ENCODE measurements at places on chromosomes 1 and 21.

DNA sequence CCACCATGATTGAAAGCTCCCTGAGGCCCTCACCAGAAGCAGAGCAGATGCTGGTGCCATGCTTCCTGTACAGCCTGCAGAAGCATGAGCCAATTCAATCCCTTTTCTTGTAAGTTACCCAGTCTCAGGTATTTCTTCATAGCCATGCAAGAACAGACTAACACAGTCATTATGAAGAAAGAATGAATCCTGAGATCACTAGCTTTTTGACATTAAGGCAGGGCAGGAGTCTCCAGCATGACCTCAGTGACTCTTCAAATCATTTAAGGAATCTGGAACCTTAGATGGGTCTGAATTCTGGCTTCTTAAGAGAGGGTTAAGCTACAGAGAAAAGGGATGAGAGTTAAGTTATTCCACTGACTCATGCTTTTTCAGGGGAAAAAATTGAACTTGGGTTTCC is 79.0 kb downstream of the PTPN14 start:
- DNase-seq = no peak

GRCh38 chr1:58156831-58157230 is 389.7 kb downstream of the OMA1 start:
- no peak for DNase-seq

- DNase-seq = no peak
Measured at GRCh38 chr1:228871314-228872061, 136.2 kb downstream of the RHOU start.

- no peak for DNase-seq
Measured at GRCh38 chr21:36422279-36423098, 37.3 kb downstream of the CHAF1B start.

DNA sequence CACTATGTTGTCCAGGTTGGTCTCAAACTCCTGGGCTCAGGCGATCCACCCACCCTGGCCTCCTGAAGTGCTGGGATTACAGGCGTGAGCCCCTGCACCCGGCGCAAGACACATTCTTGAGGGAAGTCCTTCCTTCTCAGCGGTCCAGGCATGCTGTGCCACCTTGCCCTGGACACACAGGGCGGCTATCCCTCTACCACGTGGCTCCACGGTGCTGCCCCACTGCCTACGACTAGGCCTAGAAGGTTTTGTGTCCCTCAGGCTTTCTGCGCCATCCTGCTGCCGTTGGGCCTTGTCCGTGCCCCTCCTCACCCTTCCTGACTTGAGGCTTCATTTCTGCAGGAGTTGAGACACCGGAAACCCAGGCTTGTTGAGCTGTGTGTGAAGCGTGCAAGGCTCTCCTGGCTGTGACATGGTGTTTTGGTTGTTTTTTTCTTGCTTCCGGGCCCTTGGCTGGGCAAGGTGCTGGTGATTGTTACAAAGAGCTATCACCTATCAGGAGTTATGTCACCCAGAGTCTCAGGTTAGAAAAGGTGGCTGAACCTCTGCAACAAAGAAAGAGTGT is 13.9 kb downstream of the C1orf174 start:
- DNase-seq = no peak

DNA sequence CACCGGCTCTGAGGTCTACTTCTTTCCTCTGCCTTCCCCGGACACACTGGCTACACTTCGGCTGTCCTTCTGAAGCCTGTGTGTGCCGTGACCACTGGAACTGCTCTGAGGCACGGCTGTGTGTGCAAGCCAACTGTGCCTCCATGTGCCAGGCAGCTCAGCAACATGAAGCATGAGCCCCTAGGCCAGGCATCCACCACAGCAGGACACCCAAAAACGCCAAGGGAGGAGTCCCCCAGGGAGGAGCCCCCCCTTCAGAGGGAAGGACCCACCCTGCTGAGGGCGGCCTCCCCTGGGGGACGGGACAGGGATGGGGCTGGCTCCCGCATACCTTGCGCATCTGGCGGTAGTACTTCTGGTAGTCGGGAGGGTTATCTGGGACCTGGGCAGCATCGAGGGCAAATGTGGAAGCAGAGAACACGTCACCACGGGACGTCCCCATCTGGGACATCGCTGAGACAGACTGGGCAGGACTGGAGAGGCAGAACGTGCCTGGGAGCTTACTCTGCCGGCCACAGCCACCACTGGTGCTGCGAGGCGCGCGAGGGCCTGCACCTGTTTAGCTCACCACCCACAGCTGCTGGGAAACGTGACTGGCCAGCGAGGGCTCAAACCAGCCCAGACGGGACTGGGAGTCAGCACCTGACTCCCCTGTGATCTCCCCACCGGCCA is 20.5 kb downstream of the LSS start:
- no peak for DNase-seq

DNA sequence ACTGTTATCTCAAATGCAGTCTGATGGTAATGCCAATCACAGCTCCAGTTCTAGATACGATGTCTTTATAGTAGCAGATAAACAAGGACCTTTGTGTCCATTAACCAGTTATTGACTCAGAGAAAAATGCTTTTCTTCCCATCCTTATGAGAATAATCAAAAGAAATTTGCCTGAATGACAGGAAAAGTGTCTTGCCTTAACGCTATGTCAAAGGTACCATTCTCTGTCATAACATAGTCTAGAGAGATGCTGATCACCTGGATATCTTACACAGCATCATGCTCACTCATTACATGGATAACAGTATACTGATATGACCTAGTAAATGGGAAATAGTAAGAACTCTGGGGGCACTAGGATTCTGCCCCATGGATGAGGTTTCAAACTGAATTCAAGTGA is 151.7 kb upstream of the NEGR1 start:
- no peak for DNase-seq

- DNase-seq = no peak
Measured at GRCh38 chr1:85059563-85059962, 11.3 kb upstream of the MCOLN3 start.

- DNase-seq = no peak
Measured at GRCh38 chr1:207911856-207912760, 1.2 kb upstream of the CD34 start.

GRCh38 chr1:12472156-12472797 is 145.7 kb downstream of the DHRS3 start:
- no peak for DNase-seq

DNA sequence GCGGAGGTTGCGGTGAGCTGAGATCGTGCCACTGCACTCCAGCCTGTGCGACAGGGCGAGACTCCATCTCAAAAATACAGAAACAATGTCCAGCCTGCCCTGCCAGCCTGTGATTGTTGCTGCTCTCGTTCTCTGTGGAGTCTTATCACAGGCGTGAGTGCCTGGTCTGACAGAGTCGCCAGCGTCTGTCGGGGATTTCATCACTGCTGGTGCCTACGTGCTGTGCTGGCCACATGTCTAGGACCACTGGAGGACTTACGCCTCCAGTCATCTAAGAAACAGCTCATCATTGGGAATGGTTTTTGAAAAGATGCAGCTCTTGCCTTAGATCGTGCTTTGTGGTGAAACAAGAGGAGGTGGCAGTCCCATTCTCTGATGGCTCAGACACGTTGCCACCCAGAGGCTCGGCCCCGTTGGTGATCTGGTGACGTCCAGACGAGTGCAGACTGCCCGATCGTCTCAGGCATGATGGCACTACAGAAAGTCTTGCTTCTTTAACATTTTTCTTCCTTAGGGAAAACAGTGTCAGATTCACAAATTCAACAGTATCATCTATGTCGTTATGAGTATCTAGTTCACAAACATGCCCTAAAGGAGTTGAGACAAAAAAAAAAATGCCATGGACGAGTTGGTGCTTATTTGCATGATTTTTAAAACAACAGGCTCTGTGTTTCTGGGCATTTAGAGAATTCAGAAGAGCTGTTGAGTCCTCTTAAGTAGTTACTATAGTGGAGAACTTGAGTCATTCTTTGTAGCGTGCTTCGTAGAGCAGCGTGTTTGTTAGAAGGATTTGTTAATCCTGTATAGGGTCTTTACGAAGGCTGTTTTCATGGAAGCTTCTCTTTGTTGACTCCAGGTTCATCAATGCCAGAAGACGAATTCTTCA is 47.5 kb downstream of the CBS start:
- no peak for DNase-seq

DNA sequence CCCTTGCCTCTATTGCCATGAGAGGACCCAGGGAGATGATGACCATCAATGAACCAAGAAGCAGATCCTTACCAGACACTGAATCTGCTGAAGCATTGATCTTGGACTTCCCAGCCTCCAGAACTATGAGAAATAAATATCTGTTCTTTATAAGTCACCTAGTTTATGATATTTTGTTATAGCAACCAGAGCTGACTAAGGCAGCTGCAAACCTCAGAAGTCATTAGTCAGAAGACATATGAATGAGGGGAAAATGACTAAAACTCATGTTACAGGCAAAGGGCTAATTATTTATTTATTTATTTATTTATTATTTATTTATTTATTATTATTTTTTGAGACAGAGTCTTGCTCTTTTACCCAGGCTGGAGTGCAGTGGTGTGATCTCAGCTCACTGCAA is 321.1 kb downstream of the TGFB2 start:
- DNase-seq = no peak

DNA sequence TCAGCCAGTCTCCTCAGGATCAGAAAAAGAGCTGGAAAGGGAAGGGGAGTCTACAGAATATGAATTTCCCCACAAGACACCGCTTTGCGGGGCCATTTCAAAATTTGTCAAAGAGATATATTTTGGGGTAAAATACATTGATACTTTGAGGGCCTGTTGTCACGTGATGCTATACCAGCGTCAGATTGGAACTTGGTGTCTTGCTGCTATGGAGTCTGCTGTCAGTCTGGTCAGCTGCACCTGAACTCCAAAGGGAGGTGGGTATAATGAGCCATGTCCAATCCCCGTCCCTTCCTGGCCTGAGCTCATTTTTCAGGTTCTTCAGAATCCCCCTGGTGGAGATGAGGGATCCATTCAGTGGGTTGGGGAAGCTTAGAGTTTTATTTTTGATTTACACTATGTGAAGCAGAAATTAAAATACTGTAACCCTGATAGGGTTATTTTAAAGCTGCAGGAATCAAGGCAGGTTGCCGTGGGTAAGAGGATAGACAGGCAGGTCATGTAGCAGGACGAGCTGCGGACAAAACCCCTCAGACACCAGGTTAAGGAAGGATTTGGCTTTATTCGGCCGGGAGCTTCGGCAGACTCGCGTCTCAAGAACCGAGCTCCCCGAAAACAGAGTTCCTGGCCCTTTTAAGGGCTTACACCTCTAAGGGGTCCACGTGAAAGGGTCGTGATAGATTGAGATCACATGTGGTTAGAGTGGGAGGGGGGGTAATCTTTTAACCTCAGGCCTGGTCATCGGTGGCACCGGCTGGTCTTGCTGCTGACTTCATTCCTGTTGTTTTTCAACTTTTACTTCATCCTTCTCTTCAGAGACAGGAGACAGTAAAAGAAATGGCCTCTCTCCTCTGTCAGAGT is 2.2 kb upstream of the POFUT2 start:
- no peak for DNase-seq

GRCh38 chr1:15196807-15197530 is 43.4 kb downstream of the TMEM51 start:
- no peak for DNase-seq
